ENCODE measurements at places on chromosomes 3 and 15.

DNA sequence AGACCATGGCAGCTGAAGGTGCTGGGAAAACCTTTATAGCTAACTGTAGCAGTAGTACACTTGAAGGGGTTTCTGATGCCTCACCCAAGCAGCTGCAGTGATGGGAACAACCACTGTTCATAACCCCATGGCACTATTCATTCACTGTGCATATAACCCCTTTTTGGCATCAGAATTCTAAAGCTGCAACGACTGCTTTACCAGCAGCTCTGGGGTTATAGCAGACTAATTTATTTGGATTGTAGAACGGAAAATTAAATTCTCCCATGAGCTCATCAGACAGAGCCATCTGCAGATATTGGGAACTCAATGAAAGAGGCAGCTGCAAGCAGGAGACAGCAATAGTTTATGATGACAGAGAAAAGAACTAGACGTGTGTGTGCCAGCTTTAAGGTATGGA lies 28.6 kb downstream of the TFDP2 start:
- no peaks in the 10 kb centered on the region for H3K27me3 ChIP-seq
- no peak for DNase-seq
- H3K27ac ChIP-seq = no peak overlapping the region
- no peaks in the 10 kb centered on the region for H3K36me3 ChIP-seq
- H3K4me1 ChIP-seq = peaks cover 4% of the 10 kb centered on the region
- no peak overlapping the region for H3K4me3 ChIP-seq

GRCh38 chr3:194931347-194931746 lies 245.7 kb downstream of the FAM43A start:
- H3K4me1 ChIP-seq = no peaks in the 10 kb centered on the region
- DNase-seq = no peak
- H3K27me3 ChIP-seq = peaks cover 10% of the 10 kb centered on the region
- H3K27ac ChIP-seq = no peak overlapping the region
- no peak overlapping the region for H3K4me3 ChIP-seq

- peaks cover 43% of the 10 kb centered on the region for H3K36me3 ChIP-seq
- no peak overlapping the region for H3K4me3 ChIP-seq
- H3K27me3 ChIP-seq = no peaks in the 10 kb centered on the region
- no peak for DNase-seq
- no peaks in the 10 kb centered on the region for H3K4me1 ChIP-seq
- H3K27ac ChIP-seq = no peak overlapping the region
Observed at GRCh38 chr3:8888301-8888915, 74.9 kb downstream of the RAD18 start.

GRCh38 chr15:39079296-39079847 lies 501.5 kb upstream of the THBS1 start:
- peaks cover 2% of the 10 kb centered on the region for H3K27me3 ChIP-seq
- no peak overlapping the region for H3K27ac ChIP-seq
- H3K4me3 ChIP-seq = no peak overlapping the region
- no peaks in the 10 kb centered on the region for H3K4me1 ChIP-seq
- DNase-seq = no peak

DNA sequence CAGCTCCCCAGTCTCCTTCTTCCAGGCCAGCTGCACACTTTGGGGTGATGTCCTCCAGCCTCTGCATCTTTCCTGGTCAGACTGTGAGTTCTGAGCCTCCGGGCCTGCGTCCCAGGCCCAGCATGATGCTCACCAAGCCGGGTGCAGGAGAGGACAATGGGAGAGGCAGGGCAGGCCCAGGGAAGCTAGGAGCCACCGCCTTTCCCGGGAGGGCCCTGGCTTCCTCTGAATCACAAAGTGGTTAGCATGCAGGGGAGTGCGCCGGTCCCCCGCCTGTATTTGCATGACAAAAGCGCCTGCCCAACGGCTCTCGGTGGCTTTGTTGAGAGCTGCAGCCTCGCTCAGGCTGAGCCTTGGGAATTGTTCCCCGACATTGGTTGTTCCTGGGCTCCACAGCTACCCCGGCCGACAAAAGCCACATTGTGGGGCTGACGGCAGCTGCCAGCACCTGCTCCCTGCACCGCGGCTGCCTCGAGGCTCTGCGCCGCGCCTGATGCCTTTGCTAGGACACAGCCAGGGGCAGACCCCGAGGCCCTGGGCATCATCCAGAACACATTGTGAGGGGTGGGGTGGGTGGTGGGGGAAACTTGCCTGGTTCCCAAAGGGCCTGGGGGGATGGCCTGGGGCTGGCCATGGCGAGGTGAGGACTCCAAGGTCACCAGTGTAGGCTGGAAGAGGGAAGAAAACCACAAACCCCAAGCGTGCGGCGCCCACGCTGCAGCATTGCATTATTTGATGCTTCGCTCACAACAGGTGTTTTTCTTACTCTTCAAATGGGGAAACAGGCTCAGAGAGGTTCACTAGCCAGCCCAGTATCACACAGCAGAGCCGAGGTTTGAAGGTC lies 20.0 kb upstream of the KLF13 start:
- DNase-seq = no peak
- no peak overlapping the region for H3K27ac ChIP-seq
- peaks cover 9% of the 10 kb centered on the region for H3K27me3 ChIP-seq
- peaks cover 56% of the 10 kb centered on the region for H3K4me1 ChIP-seq

DNA sequence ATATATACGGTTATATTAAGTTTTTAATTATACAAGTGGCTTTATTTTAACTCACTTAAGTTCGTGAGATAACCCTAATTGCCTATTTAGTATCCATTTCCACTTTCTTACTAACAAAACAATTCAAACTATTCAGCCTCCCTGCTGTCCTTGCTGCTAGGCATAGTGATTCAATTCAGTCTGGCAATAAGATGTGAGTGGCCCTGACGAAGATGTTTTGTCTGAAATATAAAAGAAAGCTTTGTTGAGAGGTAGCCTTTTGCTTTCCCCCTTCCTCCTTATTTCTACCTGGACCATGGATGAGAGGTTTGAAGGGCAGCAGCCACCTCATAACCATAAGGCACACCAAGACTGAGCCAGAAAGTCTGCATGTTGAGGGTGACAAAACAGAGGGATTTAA lies 89.3 kb upstream of the TRIM42 start:
- no peak for DNase-seq
- H3K4me1 ChIP-seq = no peaks in the 10 kb centered on the region
- no peak overlapping the region for H3K4me3 ChIP-seq
- H3K36me3 ChIP-seq = no peaks in the 10 kb centered on the region
- no peak overlapping the region for H3K27ac ChIP-seq

- DNase-seq = no peak
- H3K36me3 ChIP-seq = peaks cover 2% of the 10 kb centered on the region
- no peak overlapping the region for H3K4me3 ChIP-seq
- H3K27me3 ChIP-seq = no peaks in the 10 kb centered on the region
- peaks cover 1% of the 10 kb centered on the region for H3K4me1 ChIP-seq
- no peak overlapping the region for H3K27ac ChIP-seq
Observed at GRCh38 chr15:75551091-75551490, 28.0 kb downstream of the PTPN9 start.

DNA sequence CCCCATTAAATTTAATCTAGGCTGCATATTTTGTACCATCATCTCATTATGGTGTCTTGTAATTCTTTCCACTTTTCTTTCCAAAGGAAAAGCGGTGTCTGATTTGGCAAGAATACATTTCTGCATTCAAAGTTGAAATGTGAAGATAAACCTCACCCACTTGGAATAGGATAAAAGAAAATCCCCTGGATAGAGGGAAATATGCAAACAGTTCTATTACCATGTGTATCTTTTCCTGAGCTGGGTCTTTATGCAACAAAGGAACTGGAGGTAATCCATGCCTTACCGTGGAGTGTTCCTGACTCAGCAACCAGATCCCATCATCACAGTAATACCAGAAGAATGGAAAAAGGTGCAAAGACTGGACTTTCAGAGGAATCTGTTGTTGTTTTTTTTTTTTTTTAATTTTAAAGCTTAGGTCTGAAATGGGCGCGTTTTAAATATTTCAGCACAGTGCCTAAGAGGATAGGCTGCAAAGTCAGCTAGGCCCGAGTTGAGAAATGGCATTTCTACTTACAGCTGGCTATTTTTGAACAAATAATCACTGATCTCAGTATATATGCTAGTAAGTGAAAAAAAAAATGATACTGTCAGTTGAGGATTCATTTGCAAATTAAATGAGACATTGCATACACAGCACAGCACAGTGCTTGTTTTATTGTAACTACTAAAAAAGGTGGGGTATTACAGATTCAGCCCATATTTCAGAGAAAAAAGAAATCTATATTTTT lies 55.5 kb upstream of the ADAMTS9 start:
- no peak overlapping the region for H3K4me3 ChIP-seq
- H3K27me3 ChIP-seq = no peaks in the 10 kb centered on the region
- no peaks in the 10 kb centered on the region for H3K36me3 ChIP-seq
- H3K27ac ChIP-seq = no peak overlapping the region

- peak overlapping the region; percentile 73 for H3K27ac ChIP-seq
- H3K4me1 ChIP-seq = peaks cover 22% of the 10 kb centered on the region
- DNase-seq = peak; percentile 51
- H3K4me3 ChIP-seq = peak overlapping the region; percentile 79
Observed at GRCh38 chr3:195270079-195270816, 711 bp downstream of the XXYLT1 start.

- H3K27ac ChIP-seq = no peak overlapping the region
- no peak for DNase-seq
- H3K4me1 ChIP-seq = peaks cover 23% of the 10 kb centered on the region
- H3K36me3 ChIP-seq = peaks cover 4% of the 10 kb centered on the region
Observed at GRCh38 chr3:142998439-142998838, 2.9 kb upstream of the U2SURP start.

- H3K4me3 ChIP-seq = no peak overlapping the region
- peaks cover 31% of the 10 kb centered on the region for H3K27me3 ChIP-seq
- no peak for DNase-seq
- H3K4me1 ChIP-seq = no peaks in the 10 kb centered on the region
Observed at GRCh38 chr3:23785882-23786281, 19.9 kb upstream of the UBE2E1 start.

DNA sequence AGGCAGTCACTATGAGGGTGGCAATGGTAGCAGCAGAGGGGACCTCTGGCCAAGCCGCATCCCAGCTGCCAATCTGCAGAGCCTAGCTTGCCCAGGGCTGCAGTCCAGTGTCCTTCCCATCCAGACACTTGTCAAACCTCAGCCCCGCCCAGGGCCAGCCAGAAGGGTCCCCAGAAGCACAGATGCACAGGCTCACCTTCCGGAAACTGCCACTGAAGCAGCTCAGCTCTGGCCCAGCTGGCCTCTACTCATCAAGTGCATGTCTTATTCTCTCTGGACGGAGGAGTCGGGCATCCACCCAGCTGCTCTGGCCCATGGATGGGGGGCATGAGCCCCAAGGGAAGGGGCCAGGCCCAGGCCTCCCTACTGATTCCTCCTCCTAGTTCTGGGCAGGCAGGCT lies 69.2 kb downstream of the DNAJB8 start:
- no peaks in the 10 kb centered on the region for H3K4me1 ChIP-seq
- H3K27ac ChIP-seq = no peak overlapping the region
- no peaks in the 10 kb centered on the region for H3K27me3 ChIP-seq
- no peaks in the 10 kb centered on the region for H3K36me3 ChIP-seq

DNA sequence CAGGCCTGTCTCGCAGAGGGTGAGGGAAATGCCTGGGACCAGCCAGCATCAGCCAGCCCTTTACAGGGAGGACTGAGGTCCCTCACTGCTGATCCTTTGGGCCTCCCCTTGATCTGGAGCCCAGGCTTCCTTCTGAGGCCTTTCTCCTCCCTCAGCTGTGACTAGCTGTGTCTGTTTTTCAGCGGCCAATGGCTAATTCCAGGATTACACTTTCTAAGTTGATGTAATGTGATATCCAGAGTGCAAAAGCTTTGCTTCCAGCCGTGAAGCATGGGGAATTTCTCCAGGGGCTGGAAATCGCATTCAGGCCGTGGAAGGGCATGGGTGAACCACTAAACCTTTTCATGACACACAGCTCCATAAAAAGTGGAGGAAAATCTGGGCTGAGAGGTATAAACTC lies 157.6 kb downstream of the SHQ1 start:
- no peak for DNase-seq
- no peak overlapping the region for H3K27ac ChIP-seq
- H3K36me3 ChIP-seq = no peaks in the 10 kb centered on the region
- no peaks in the 10 kb centered on the region for H3K27me3 ChIP-seq
- no peak overlapping the region for H3K4me3 ChIP-seq

- no peak overlapping the region for H3K4me3 ChIP-seq
- no peak overlapping the region for H3K27ac ChIP-seq
- H3K27me3 ChIP-seq = no peaks in the 10 kb centered on the region
- H3K36me3 ChIP-seq = no peaks in the 10 kb centered on the region
- no peak for DNase-seq
Observed at GRCh38 chr3:30309961-30310954, 296.1 kb upstream of the TGFBR2 start.

DNA sequence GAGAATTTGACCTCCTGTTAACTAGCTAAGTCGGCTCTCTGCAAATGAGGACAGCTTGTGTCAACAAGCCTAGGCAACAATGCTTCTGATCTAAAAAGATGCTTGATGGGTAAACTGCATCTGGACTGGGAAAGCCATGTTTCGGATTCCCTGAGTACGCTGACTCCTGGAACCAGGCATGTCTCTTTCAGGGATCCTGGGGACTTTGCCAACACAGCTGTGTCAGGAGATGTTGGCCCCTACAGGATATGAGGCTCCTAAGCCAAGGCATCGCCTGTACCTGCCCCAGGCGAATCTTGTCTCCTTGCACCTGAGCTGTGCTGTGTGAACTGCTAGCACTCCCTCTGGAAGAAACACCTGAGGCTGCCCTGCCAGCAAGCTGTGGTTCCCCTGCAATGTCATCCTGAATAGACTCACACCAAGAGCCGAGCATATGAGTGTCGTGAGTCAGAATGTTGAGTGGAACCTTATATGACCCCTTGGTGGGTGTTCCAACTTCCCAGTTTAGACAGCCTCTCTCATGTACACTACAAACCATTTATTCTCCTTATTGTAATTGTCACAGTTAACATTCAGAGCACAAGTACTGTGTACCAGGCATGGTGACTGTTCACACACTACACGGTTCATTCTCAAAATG lies 17.0 kb downstream of the EOGT start:
- no peaks in the 10 kb centered on the region for H3K4me1 ChIP-seq
- no peak for DNase-seq
- no peak overlapping the region for H3K27ac ChIP-seq
- no peak overlapping the region for H3K4me3 ChIP-seq
- peaks cover 37% of the 10 kb centered on the region for H3K36me3 ChIP-seq
- no peaks in the 10 kb centered on the region for H3K27me3 ChIP-seq

DNA sequence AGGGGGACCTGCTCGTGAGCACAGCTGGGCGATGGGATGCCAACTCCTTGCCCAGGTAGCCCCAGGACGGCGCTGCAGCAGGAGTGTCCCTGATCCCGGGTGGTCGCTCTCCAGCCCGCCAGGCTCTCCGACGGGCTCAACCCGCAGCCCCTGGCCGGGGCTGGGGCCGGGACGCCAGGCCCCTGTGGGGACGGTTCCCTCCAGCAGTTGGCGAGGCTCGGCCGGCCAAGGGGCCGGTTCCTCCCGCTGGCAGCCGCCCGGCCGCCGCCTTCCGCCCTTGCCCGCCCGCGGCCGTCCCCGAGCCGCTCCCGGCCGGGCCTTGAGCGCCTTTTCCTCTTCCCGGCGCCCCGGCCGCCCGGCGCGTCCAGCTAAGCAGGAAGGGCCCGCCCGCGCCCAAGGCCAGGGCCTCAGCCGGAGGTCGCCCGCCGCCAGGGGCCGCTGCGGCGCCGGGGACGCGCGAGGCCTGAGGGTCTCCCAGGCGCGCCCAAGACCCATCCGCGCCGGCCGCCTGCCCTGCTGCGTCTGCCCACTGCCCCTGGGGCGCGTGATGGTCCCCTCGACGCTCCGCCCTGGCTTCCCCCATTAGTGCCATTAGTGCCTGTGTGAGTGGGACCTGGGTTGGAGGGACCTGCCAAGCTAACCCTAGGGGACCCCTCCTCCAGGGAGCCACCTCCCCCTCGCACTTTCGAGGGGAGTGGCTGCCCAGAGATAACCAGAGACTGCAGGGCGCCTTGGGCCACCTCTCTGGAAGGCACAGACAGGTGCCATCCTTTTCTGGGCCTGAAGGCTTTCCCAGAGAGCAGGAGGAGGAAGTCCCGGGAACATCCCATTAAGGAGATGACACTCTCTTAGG lies 106.4 kb downstream of the FBLN2 start:
- DNase-seq = no peak
- H3K27me3 ChIP-seq = peaks cover 33% of the 10 kb centered on the region
- H3K4me1 ChIP-seq = peaks cover 33% of the 10 kb centered on the region

All from activated CD4-positive, alpha-beta T cell treated with anti-CD3 and anti-CD28 coated beads, Interleukin-2, amount 10 ng/mL, durations not matched to agents 7 days and 5 days (primary cell).